ENCODE measurements at places on chromosomes 3 and 15. TPM values are rescaled to one million over a fixed set of nuclear protein-coding genes. Genes with fewer than 3 reads are reported as not detected.

Gene PLS1
- total RNA-seq = 0.94 TPM

Gene TTLL13
- not detected for total RNA-seq

Gene GRM7
- total RNA-seq = 126 TPM

Gene ABI3BP
- total RNA-seq = 1.6 TPM

Gene GABRB3
- total RNA-seq = 135 TPM

Gene SAMD7
- not detected for total RNA-seq

Gene SPINT1
- 2.5 TPM for total RNA-seq

Gene CADPS
- 418 TPM for total RNA-seq

Gene LYZL4
- total RNA-seq = not detected

Gene ABHD2
- 90.1 TPM for total RNA-seq

Gene CCR8
- not detected for total RNA-seq

Gene CAND2
- 25.7 TPM for total RNA-seq

Gene CHDH
- total RNA-seq = 1.3 TPM

Gene CLSTN2
- total RNA-seq = 33.2 TPM
